Stimulated activated CD4-positive, alpha-beta T cell treated with anti-CD3 and anti-CD28 coated beads, TNF-alpha, amount 100 ng/mL, for 1 hour (primary cell): ENCODE measurements at places on chromosomes 5 and 9.

DNA sequence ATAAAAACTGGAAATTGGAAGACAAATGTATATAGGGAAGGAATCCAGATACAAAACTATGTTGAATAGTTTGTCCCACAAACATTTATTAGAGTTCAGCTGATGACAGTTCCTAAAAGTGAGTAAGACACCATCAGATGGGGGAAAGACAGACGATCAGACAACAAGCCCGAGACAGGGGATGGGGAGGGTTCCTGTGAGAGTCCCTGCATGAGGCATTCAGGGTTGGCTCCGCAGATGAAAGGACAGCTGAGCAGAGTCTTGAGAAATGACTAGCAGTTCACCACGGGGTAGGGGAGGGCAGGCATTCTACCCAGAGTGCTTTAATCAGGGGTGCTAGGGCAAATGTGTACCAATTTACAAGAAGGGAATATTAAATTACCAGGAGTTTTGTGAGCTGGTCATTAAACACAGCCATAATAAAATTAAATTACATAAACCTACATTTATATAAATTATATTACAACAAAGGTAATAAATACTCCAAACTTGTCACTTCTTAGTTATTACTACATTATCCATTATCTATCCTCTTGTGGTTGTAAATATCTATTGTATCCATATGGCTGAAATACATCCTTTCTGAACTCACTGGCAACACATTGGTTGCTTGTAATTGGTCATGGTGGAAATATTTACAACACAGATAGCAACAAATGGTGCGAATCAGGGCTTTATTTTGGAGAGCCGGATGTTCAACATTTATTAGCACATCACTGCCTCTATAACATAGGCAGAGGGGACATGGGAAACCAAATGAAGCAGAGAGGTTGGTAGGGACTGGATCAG lies 27.8 kb downstream of the TNFSF15 start:
- DNase-seq = peak; percentile 20

GRCh38 chr5:181190711-181191525 lies 14.1 kb downstream of the TRIM7 start:
- no peak for DNase-seq

- no peak for DNase-seq
Measured at GRCh38 chr9:72924154-72924790, 28.6 kb downstream of the ALDH1A1 start.

GRCh38 chr9:137064027-137064879 lies 6.1 kb downstream of the SAPCD2 start:
- peak; percentile 67 for DNase-seq

- peak; percentile 83 for DNase-seq
Measured at GRCh38 chr9:6015278-6016157, at the start of gene RANBP6. RANBP6 (minus strand) TSS chr9:6015624; CDS start chr9:6015607, 17 bp downstream.

- no peak for DNase-seq
Measured at GRCh38 chr9:99356512-99356971, 134.5 kb downstream of the SEC61B start.

DNA sequence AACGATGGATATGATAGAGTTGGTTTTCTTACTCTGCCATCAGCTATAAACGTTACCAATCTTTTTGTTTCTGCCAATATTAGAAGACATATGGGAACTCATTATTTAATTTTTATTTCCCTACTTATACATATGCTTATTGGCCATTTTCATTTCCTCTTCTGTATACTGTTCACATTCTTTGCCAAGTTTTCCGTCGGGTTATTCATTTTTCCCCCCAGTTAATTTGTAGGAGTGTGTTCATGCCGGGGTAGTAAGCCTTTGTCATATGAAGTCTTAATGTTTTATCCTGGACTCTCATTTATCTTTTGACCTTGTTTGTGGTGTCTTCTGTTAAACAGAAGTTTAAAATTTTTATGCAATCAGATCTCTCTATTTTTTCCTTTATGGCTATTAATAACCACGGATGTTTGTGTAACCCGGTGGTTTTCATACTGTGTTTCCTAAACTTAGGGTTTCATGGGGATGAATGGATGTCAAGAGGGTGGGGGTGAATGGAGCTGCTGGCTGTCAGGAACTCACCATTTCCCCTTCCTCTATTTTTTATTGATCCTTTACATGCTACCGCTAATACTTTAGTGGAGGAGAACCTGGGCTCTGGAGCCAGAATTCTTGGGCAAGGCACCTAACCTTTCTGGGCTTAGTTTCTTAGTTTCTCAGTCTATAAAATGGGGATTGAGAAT lies 42.5 kb upstream of the PPARGC1B start:
- no peak for DNase-seq

DNA sequence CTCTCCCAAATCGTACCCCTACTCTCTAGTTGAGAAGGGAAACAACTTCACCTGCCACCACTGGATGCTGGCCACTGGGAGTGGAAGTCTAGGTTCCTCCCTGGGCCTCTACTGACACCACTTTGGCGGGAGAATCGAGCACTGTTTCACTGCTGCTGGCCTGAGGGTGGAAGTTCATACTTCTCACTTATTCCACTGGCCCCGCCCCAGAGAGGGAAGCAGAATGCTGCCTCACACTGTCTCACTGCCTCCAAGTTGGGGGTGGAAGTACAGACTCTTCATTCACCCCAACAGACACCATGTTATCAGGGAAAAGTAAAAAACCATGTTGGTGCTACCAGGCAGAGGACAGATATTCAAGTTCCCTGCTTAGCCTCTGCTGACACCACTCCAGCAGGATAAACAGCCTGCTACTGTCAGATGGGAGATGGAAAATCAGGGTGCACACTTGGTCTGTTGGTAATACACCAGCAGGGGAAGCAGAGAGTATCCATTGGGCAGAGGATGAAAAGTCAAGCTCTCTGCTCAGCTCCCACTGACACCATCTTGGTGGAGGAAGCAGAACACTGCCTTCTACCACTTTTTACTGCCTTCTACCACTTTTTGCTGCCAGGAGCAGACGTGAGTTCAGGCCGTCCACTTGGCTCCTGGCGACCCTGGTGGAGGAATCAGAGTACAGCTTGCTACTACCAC lies 159.4 kb downstream of the SIL1 start:
- DNase-seq = no peak

GRCh38 chr9:16485575-16486321 lies 384.7 kb downstream of the BNC2 start:
- DNase-seq = no peak

DNA sequence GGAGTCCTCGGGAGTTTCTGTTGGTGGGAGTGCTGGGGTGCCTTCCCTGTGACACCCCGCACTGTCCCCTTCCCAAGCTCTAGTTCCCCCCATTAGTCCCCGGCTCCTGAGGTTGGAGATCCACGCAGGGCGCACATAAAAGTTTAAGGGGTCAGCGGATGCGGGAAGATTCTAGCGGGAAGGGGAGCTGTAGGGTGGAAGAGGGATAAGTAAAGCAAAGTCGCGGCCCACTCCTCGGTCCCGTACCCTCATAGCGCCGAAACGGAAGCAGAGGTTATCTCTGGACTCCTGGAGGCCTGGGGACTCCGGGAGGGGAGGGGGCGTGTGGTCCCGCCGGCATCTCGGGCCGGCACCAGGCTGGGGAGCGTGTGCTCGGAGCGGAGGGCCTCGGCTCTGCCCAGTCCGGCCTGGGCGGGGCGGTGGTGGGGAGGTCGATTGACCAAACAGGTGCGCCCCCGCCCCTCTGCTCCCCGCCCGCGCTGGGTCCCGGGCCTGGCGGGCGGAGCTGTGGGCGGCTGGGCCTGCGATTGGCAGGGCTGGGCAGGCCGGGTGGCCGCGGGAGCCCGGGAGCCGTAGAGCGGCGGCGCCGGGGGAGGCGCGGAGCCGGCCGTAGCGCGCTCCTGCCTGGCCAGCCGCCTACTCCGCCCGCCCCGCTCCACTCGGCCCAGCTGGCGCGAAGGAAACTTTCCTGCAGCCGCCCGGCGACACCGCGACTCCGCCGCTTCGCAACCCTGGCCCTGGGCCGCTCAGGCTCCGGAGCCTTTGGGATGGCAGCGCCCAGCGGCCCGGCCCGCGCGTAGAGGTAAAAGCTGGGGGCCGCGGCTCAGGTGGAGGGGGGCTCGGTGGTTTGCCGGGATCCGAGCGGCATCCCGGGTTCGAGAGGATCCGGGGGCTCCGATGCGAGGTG lies 52.2 kb upstream of the DAB2IP start:
- no peak for DNase-seq

DNA sequence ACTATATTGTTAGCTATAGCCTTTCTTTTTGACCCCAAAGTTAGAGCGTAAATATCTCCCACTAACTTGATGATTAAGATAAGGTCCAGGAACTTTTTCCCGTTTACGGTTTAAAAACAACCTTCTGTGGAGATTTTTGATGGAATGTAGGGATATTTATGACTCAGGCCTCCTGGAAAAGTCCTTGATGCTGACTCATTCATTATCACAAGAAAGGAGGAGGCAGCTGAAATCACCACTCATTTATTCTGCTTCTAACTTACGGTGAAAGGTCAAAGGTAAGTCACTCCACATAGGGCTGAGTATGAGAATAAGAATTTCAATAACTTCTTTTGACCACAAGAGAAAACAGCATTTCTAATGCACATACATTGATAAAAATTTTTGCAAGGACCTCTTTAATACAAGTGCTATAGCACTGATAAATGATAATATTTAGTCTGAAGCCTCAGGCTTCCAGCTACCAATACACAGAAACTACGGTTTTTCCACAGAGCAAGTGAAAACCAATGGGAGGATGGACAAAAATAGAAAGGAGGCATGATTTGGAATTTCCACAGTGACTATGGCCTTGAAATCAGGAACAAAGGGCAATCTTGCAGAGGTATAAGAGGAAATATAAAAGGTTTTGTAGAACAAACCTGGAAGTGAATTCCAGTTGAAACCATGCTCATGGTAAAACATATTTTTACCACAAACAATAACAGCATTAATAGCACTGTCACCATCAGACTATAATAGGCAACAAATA lies 146.5 kb downstream of the PPP2R2B start:
- no peak for DNase-seq

DNA sequence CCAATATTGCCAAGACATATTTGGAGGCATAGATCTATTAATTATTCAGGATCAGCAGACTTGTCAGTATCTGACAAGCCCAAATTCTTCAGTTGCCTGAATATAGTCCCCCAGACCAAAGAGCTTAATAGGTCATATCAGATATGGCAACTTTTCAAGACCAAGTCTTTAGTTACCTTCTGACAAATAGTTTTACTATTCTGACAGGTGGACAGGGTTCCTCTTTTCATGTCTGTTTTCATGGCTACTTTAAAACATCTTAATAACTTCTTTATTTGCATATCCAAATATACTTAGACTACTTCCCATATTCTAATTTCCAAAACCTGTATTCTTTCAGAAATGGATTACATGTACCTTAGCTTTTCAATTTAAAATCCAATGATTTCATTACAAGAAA lies 65.4 kb downstream of the AUH start:
- no peak for DNase-seq

- no peak for DNase-seq
Measured at GRCh38 chr5:158874343-158874742, 225.4 kb downstream of the EBF1 start.

DNA sequence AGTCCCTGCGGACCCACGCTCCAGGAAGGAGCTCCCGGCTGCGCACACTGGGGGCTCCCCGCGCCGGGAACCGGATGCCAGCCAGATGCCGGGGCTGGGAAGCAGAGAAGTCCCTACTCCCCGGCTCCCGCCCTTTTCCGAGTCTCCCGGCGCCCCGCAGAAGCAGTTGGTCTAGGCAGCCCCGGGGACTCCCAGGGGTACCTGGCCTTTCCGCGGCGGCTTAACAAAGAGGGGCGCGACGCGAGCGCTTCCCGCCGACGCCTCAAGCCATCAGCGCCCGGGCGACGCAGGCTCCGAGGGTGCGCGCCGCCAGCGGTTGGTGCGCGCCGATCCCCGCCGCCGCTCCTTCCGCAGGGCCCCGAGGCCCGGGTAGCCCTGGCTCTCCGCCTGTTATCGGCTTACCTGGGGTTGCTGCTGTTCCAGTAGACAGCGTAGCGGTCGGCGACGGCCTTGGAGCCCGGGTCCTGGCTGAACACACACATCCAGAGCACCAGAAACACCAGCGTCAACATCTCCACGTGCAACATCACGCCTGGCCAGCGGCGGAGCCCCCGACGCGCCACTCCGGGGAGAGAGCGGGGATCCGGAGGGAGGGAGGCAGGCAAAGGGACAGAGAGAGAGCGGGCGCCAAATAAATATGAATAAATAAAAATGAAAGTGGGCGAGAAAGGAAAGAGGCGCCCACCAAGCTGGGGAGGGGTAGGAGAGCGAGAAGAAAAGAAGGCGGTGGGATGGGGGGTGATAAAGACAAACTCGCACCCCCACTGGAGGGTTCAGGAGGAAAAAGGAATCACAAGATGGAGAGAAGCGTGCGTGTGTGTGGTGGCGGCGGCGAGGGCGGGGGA lies 428 bp downstream of the EFNA5 start:
- no peak for DNase-seq

DNA sequence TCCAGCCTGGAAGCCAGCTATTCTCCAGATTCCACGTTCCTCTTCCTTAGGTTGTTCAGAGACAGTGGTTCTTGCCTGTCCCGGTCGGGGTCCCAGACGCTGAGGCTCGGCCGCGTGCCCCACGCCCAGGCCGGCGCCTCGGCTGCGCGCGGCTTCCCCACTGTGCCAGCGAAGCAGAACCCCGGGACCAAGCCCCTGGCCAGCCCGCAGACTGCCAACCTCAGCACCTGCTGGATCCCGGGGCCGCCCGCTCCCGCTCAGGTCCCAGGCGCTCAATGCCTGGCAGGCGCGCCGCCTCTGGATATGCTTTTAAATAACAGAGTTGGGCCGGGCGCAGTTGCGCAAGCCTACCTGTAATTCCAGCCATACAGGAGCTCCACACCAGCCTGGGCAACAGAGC lies 195.5 kb downstream of the MAN2A1 start:
- no peak for DNase-seq

DNA sequence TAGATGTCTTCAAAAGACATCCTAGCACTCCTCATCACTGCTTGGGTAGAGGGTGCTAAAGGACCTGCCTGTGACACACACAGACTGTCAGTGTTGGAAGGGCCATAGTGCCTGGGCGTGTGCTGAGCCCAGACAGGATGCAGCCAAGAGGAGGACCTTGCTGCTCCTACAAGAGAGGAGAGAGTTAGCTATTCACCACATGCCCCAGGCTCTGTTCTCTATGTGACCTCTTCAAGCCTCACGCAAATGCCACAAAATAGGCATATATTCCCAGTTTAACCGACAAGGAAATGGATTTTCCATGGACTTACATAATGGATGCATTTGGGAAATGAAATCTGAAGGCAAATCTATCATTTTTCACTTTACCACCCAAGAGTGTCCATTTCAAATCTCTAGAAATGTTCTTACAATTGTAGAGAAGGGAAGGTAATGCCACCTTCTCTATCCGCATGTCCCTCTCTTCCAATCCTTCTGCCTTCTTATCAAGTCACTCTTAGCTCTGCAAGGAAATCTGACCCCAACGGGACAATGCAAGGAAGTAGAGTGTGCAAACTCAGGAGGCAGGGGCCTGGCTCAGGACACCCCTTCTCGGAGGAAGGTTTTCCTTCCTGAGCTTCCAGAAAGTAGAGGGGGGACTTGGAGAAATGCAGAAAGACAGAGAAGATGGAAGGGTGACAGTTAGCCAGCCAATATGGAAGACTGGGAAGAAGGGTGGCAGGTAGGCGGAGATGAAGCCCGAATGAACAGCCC lies 49.5 kb downstream of the TRIM32 start:
- DNase-seq = no peak

DNA sequence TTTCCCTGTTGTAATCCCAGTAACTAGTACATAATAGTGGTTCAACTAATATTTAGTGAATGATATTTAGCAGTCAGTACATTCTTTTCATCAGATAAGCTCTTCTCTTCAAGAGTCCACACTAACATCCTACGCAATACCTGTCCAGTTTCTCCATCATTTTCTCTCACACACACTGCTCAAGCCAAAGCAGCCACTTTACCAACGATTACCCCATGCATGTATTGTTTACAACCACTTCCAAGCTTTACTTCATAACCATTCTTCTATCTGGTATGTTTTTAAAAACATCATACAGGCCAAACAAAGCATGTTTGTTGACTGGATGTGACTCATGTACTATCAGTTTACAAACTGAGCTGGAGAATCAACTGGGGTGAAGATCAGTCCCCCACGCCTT lies 7.3 kb downstream of the UBTD2 start:
- no peak for DNase-seq
